ENCODE measurements at places on chromosomes 11 and 22. TPM values are rescaled to one million over a fixed set of nuclear protein-coding genes. Genes with fewer than 3 reads are reported as not detected.

- H3K27ac ChIP-seq, result no peak overlapping the region
- H3K36me3 ChIP-seq, result no peaks in the 10 kb centered on the region
- H3K4me3 ChIP-seq, result no peak overlapping the region
- DNase-seq, result no peak
Observed at GRCh38 chr11:106327637-106328036, 250.2 kb downstream of the AASDHPPT start.

- no peak overlapping the region for H3K27ac ChIP-seq
- H3K4me3 ChIP-seq, result no peak overlapping the region
- no peaks in the 10 kb centered on the region for H3K36me3 ChIP-seq
- DNase-seq, result no peak
- H3K27me3 ChIP-seq, result no peaks in the 10 kb centered on the region
- H3K4me1 ChIP-seq, result no peaks in the 10 kb centered on the region
Observed at GRCh38 chr11:4164884-4165590, 70.4 kb downstream of the RRM1 start.

MMP12 gene
- not detected for total RNA-seq

TMEM132A gene
- total RNA-seq, result 1.1 TPM

BIK gene
- 3.3 TPM for total RNA-seq

OR8G5 gene
- not detected for total RNA-seq

Data from activated CD8-positive, alpha-beta T cell treated with anti-CD3 and anti-CD28 coated beads for 36 hours (primary cell).